ENCODE measurements at places on chromosomes 2 and 18.

DNA sequence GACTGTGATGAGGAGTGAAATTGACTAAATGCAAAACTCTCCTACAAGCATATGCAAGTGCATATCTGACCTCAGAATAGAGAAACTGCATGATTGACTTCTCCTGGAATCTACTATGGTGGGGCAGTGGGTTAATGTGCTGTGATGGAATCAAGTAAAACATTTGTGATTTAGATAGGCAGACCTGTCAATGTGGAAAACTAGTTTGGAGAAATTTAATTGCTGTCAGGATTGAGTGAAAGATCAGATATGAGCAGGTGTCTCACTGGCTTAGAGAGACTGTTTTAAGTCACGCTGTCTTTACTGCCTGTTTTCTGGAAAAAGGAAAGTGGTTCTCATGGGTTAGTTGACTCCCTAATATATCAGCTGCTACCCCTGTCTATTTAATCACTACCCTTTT lies 881.0 kb upstream of the CNTNAP5 start:
- DNase-seq = no peak

DNA sequence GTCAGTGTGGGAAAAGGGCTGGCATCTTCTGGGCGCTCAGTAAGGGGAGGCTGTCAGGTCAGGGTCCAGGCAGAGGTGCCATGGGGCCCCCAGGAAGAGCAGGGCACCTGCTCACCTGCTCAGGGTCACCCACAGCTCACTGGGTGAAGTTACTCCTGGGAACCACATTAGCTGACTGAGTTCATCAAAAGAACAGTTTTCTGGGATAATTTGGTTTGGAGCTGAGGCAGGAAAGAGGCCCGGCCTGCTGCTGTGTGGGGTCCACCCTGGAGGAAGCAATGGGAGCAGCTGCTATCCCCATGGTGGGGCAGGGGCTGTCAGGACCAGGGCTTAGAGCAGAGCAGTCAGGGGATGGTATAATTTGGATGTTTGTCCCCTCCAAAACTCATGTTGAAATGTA lies 97.2 kb upstream of the GPC1 start:
- no peak for DNase-seq

- no peak for DNase-seq
These were observed 23.2 kb upstream of the SLC20A1 start for GRCh38 chr2:112622528-112622849.

- DNase-seq = no peak
These were observed 6.1 kb upstream of the CCDC178 start for GRCh38 chr18:33446604-33447003.

GRCh38 chr2:218322768-218323525 lies 30.6 kb upstream of the TMBIM1 start:
- peak; percentile 31 for DNase-seq

- no peak for DNase-seq
These were observed 440.7 kb upstream of the MMADHC start for GRCh38 chr2:150028322-150028721.

DNA sequence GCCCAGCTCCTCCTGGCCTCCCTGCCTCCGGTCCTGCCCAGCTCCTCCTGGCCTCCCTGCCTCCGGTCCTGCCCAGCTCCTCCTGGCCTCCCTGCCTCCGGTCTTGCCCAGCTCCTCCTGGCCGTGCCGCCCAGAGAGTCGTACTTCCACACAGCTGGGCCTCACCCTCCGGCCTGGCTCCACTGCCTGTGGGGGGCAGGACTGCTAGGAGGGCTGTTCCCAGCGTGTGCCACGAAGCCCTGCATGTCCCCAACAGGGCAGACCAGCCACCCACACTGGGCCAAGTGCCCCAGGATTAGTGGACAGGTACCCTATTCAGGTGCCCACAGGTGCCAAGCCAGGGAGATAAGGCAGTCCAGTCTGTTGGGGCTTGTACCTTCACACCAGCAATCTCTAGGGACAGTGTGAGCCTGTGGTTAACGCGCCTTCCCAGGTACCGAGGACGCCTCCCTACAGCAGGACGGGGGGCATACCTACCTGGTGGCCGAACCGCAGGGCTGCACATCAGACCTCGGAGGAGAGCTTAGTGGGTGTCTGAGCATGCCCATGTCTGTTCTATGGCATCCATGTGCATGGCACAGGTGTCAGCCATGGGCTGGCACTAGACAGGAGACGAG lies 5.3 kb downstream of the GPC1 start:
- no peak for DNase-seq

DNA sequence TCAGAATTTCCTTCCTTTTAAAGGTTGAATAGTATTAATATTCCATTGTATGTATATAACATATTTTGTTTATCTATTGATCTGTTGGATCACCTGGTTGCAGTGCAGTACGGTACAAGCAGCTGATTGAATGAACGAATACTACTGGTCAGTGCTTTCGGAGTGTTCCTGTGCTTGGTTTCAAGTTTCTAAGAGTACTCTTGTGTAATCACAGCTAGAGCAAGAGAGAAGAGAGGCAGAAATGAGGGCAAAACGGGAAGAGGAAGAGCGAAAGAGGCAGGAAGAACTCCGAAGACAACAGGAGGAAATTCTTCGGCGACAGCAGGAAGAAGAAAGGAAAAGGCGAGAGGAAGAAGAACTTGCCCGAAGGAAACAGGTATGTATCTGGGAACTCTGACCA lies 40.3 kb upstream of the KCNJ13 start:
- no peak for DNase-seq

DNA sequence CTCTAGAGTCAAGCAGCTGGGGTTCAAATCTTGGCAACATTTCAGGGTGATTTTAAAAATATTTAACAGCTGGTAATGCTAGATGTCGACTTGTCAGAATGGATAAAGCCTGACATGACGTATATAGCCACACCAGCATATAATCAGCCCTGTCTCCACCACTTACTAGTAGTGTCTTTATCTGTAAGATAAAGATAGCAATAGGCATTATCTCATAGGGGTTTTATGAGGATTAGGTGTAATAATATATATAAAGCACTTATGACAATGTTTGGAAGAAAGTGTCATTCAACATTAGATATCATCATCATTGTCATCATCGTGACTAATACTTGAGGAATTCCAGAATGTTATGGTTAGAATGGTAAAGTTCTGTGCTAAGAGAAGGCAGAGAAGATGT lies 369.0 kb upstream of the CWC22 start:
- no peak for DNase-seq

DNA sequence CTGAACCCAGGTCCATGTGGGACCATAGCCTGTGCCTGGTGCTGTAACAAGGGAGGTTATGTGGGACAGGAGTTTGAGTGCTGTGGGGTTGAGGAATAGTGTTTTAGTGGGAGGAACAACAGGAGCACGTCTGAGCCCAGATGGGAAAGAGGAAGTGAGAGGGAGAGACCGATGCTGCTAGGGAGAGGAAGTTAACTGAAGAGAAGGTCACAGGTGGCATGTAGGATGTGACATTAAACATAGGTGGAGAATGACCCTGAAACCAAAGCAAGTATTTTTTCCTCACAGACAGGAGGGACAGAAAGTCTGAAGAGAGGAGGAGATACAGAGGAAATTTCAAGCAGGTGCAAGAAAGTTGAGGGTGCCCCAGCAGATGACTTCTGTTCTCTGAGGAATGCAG lies 87.8 kb downstream of the ACOXL start:
- no peak for DNase-seq

GRCh38 chr2:55771612-55772011 lies 78.0 kb upstream of the PNPT1 start:
- peak; percentile 63 for DNase-seq

GRCh38 chr2:164662066-164662465 lies 40.8 kb upstream of the GRB14 start:
- DNase-seq = peak; percentile 6

DNA sequence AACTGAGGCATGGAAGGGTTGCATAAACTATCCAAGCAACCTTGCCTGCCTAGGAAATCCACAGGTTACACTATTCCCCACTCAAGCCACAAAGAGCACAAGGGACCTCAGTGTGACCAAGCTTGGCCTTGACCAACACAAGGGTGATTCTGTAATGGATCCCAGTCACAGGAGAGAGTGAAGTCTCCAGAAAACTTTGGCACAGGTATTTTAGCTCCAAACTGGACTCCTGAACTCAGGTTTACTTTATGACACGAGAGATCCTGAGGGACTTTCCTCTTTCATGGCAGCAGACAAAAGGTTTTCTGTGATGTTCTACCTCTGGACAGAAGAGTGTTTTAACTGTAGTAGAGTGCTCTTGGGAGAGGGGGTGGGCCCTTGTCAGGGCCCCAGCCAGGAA lies 169.2 kb downstream of the TRABD2A start:
- DNase-seq = no peak

DNA sequence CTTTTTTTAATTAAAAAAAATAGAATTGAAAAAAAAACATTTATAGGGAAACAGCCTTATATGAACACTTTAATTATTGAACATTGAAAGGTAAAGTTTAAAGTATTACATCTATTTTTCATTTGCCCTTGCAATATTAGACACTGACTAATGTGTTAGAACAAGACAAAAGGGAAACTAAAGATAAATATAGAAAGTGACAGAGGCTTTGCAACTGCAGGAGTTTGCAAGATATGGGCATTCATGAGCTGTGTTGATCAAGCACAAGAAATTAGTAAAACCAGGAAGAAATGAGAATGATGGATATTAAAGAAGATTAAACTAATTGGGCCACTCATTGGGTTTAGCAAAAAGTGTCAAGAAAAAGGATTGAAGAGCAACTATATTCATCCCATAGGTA lies 1097.7 kb upstream of the CELF4 start:
- no peak for DNase-seq

GRCh38 chr2:228038967-228039366 lies 142.5 kb downstream of the SPHKAP start:
- DNase-seq = no peak

GRCh38 chr2:95234816-95235215 lies 27.5 kb downstream of the ZNF892 start:
- DNase-seq = no peak

DNA sequence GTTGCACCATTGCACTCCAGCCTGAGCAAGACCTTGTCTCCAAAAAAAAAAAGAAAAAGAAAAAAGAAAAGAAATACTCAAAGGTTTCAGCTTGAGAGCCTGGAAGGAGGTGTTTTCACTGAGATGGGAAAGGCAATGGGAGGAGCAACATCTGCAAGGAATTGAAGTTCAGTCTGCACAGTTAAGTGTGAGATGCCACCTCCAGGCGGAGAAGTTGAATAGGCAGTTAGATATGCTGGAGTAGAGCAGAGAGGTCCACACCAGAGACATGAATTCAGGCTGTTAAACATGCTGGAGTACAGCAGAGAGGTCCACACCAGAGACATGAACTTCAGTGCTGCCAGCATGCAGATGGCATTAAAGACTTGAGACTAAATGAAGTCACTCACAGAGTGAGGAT lies 41.4 kb upstream of the DTNB start:
- no peak for DNase-seq

GRCh38 chr18:38362286-38362792 lies 796.7 kb upstream of the CELF4 start:
- DNase-seq = no peak

GRCh38 chr2:196729418-196729817 lies 70.1 kb downstream of the GTF3C3 start:
- DNase-seq = no peak

GRCh38 chr2:223282221-223282620 lies 230.2 kb downstream of the KCNE4 start:
- peak; percentile 57 for DNase-seq

DNA sequence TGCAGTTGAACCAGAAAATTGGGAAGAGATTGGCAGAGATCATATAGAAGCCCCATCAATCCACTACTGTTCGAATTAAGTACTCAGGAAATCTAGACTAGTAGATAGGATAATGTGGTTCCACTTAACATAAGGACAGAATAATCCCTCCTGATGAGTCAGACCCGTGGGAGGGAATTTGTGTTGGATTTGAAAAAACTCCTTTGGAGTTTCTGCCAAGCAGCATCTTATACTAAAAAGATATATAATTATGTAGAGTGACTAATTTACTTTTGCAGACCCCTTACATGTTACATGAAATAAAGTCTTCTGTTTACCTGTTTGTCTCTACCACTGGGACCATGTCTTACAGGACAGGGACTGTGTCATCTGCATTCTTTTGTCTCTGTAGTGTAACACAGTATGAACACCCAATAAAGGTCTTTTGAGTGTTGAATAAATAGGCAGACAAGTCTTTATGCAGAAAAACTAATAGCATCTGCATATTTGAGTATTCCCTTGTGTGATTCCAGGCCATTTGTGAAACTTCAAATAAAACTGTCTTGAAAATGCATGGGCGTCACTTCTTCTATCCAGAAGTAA lies 122.6 kb upstream of the DNAJC10 start:
- peak; percentile 60 for DNase-seq

DNA sequence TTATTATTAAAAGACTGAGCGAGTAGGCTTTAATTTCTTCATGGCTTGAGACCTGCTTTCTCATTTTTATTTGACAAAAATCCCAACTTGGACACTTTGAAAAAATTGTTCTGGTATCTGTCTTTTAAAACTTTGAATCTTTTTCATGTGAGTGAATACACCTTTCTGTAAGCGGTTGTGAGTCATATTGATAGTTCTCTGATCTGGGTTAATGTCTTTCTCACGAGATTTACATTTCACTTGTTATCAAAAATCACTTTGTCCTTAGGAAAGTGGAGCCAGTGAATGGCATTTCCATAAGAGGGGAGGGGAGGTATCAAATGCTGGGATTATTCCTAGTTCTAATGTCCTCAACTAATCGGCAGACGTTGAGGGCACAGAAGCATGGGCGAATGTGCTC lies 36.3 kb downstream of the ATP9B start:
- no peak for DNase-seq

- DNase-seq = no peak
These were observed 147.2 kb upstream of the CELF4 start for GRCh38 chr18:37712776-37713175.

GRCh38 chr2:98907385-98907784 lies 28.6 kb downstream of the CRACDL start:
- no peak for DNase-seq

DNA sequence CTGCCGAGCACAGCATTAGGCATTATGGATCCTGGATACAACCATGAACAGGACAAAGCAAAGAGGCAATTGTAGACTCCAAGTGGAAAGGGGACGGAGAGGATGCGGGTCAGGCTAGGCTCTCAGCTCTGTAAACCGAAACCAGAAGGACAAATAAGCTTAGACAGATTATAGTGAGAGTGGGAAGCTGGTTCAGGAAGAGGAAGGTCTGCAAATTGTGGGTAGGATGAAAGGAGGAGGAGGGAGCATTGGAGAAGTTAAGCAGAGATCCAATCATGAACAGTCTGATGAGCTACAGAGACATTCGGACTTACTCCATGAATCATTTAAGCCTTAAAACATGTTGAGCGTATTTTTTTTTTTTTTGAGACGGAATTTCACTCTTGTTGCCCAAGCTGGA lies 3.0 kb downstream of the MSH6 start:
- DNase-seq = no peak

- no peak for DNase-seq
These were observed 46.9 kb downstream of the PDE11A start for GRCh38 chr2:178025551-178026185.

DNA sequence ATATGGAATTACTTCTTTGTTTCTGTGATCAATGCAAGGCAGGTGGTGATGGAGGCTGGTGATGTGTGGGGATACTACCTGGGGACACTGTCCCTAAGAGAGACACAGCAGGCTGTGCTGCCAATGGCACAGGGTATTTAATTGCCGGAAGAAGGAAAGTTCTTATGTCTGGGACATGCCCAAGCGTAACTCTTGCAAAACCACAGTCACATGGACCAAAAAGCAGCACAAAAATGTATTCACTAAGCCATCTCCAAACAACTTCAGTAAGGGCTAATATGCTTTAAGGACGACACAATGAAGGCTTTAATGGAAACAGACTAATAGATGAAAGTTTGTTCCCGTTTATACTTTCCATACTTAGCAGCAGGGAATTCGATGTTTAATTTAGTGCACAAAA lies 49.7 kb upstream of the AP1S3 start:
- no peak for DNase-seq
